Stimulated activated CD4-positive, alpha-beta T cell treated with anti-CD3 and anti-CD28 coated beads, Interleukin-4, amount 100 ng/mL, for 48 hours (primary cell): ENCODE measurements at places on chromosomes 3 and 15.

GRCh38 chr3:54283470-54283869, 161.1 kb downstream of the CACNA2D3 start:
- no peak for DNase-seq

GRCh38 chr15:70775160-70775559, 11.8 kb upstream of the UACA start:
- DNase-seq: no peak

DNA sequence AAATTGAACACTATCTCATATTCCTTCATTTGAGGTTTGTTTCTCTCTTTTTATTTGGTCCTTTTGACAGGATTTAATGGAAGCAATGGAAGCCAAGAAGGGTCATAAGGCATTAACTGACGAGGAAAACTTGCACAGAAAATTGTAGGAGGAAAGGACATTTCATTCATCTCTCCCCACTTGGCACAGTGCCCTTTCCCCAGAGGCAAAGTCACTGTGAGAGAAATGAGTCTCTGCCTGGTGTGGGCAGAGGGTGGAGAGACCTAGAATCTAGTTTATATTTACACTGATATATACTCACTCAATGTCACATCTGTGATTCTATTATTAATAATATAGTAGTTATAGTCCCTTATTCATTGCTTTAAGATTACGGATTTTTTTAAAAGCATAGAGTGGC, 324.6 kb upstream of the IL12A start:
- no peak for DNase-seq

- DNase-seq: no peak
Observed at GRCh38 chr3:133931084-133931483, 35.4 kb upstream of the RAB6B start.

DNA sequence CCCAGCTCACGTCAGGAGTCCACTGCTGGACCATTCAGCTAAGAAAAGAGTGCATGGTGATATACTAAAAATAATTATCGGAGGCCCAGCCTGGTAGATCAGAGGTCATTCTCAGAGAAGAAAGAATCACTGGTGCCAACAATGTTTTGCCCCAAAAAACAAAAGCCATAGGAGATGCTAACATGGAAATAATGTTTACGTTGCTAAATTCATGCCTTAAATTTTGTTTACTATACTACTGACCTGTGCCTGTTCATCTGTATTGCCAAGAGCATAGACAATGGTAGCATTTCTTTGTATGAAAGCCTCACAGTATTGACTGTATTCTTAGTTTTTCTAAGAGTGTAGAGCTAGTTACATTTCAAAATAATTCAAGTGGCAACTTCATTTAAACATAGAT, 138.1 kb upstream of the GPR149 start:
- DNase-seq: no peak

GRCh38 chr3:78605178-78605577, 1162.6 kb downstream of the ROBO1 start:
- no peak for DNase-seq

GRCh38 chr3:67415511-67415910, 238.9 kb downstream of the SUCLG2 start:
- DNase-seq: no peak

GRCh38 chr15:67248011-67248505, 6.4 kb downstream of the AAGAB start:
- DNase-seq: no peak

DNA sequence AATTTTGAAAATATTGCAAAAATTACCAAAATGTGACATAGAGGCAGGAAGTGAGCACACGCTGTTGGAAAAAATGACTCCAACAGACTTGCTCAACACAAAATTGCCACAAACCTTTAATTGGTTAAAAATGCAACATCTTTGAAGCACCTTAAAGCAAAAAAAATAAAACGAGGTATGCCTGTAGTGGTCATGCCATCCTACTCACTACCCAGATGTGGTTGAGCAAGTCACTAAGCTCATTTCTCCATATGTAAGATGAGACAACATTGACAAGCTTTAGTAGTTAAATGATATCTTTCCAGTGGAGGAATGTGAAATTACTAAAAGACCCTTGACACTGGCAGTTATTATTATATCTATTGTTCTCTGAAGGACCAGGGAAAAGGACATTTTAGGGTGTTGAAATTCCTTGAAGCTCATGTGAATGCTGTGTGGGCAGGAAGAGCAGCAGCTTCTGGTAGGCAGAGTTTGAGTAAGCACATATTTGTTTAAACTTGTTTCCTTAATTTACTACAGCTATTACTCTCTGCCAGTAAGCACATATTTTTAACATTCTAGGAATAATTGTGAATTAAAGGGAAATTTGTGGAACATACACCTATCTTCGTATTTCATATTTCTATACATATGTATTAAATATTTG, 131.6 kb upstream of the P2RY1 start:
- no peak for DNase-seq

- no peak for DNase-seq
Observed at GRCh38 chr3:52173101-52173500, 18.9 kb upstream of the POC1A start.
